ENCODE measurements at places on chromosomes 5 and 9. TPM values are rescaled to one million over a fixed set of nuclear protein-coding genes. Genes with fewer than 3 reads are reported as not detected.

The PCDHB15 gene
- 9.4 TPM for total RNA-seq

The PCDHGB3 gene
- total RNA-seq, result 0.74 TPM

The IFNA21 gene
- total RNA-seq, result not detected

The TCERG1 gene
- total RNA-seq, result 227 TPM

The LYSMD3 gene
- 8.2 TPM for total RNA-seq

The PCDHGB2 gene
- total RNA-seq, result 2.1 TPM

The POU5F2 gene
- total RNA-seq, result 1.0 TPM

The ZNF366 gene
- total RNA-seq, result not detected

The CARD19 gene
- 33.4 TPM for total RNA-seq

The SPATA31D4 gene
- total RNA-seq, result not detected

The PCDHGA12 gene
- total RNA-seq, result 0.79 TPM

The PRUNE2 gene
- 18.4 TPM for total RNA-seq

The TMEM215 gene
- total RNA-seq, result not detected

The NIPAL4 gene
- not detected for total RNA-seq

- H3K36me3 ChIP-seq, result no peaks in the 10 kb centered on the region
- H3K4me1 ChIP-seq, result peaks cover 6% of the 10 kb centered on the region
- peak overlapping the region; percentile 79 for H3K4me3 ChIP-seq
- H3K27me3 ChIP-seq, result no peaks in the 10 kb centered on the region
- no peak overlapping the region for H3K27ac ChIP-seq
- DNase-seq, result peak; percentile 68
These were observed 530 bp downstream of the RAPGEF1 start for GRCh38 chr9:131739133-131739958.

- H3K27ac ChIP-seq, result no peak overlapping the region
- H3K27me3 ChIP-seq, result no peaks in the 10 kb centered on the region
- no peak for DNase-seq
- no peaks in the 10 kb centered on the region for H3K4me1 ChIP-seq
- H3K36me3 ChIP-seq, result no peaks in the 10 kb centered on the region
- H3K4me3 ChIP-seq, result no peak overlapping the region
These were observed 221.2 kb upstream of the IRX4 start for GRCh38 chr5:2103940-2104339.

DNA sequence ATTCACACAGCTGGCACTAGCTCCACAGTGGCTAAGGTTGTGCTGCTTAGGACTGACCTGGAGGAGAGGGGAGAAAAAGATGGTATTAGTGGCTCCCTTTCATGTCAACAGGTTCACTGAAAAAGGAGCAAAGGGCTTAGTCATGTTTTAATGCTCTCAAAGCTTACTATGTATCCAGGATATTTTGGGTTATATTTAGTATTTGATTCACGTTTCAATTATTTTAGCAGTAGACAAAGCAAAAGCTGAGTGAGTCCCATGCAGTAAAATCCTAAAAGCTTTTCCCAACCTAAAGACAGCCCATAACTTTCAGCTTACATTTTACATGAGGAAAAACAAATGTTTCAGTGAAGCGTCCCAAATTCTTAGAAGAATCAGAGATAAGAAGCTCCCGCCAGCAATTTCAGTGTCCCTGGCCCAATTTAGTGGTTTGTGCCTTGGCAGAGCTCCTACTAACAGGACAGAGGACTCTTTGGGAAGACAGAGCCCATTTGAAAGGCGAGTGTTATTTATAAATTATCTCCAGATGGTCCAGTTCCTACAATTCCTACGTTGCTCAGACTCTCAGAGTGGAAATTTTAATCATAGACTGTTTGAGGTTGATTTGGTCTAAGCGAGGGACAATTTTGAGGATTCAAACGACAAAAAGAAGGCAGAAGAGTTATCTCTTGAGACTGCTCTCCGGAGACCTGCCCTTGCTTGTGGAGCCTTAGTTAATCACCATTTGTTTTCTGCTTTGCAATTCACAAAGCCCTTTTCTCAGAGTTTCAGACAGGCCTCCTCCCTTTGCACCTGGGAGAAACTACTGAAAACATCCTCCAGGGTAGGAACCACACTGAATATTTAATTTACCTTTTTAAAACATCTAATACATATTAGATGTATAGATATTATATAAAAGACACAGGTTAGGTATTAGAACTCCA lies 225.0 kb upstream of the ANKRD55 start:
- H3K27ac ChIP-seq, result no peak overlapping the region
- DNase-seq, result no peak
- H3K4me1 ChIP-seq, result peaks cover 5% of the 10 kb centered on the region
- H3K27me3 ChIP-seq, result no peaks in the 10 kb centered on the region
- no peaks in the 10 kb centered on the region for H3K36me3 ChIP-seq
- H3K4me3 ChIP-seq, result no peak overlapping the region

- H3K27me3 ChIP-seq, result no peaks in the 10 kb centered on the region
- DNase-seq, result no peak
- H3K4me3 ChIP-seq, result no peak overlapping the region
- no peaks in the 10 kb centered on the region for H3K4me1 ChIP-seq
These were observed 247.2 kb downstream of the CDH10 start for GRCh38 chr5:24397601-24398000.

- H3K27me3 ChIP-seq, result no peaks in the 10 kb centered on the region
- DNase-seq, result no peak
- peaks cover 15% of the 10 kb centered on the region for H3K4me1 ChIP-seq
- peaks cover 8% of the 10 kb centered on the region for H3K36me3 ChIP-seq
- H3K4me3 ChIP-seq, result no peak overlapping the region
- H3K27ac ChIP-seq, result peak overlapping the region; percentile 16
These were observed 73.9 kb downstream of the ATG10 start for GRCh38 chr5:82045554-82046275.

- no peaks in the 10 kb centered on the region for H3K36me3 ChIP-seq
- peak; percentile 29 for DNase-seq
- peak overlapping the region; percentile 4 for H3K27ac ChIP-seq
- peak overlapping the region; percentile 87 for H3K4me3 ChIP-seq
- peaks cover 40% of the 10 kb centered on the region for H3K4me1 ChIP-seq
These were observed 1312.0 kb upstream of the WWC1 start for GRCh38 chr5:166979307-166979895.

GRCh38 chr5:137487600-137487999 lies 11.5 kb downstream of the SPOCK1 start:
- H3K27me3 ChIP-seq, result no peaks in the 10 kb centered on the region
- H3K27ac ChIP-seq, result no peak overlapping the region
- no peak overlapping the region for H3K4me3 ChIP-seq
- no peak for DNase-seq

- no peaks in the 10 kb centered on the region for H3K4me1 ChIP-seq
- H3K27ac ChIP-seq, result no peak overlapping the region
- no peak for DNase-seq
These were observed 18.7 kb downstream of the PAIP2 start for GRCh38 chr5:139360384-139360783.

DNA sequence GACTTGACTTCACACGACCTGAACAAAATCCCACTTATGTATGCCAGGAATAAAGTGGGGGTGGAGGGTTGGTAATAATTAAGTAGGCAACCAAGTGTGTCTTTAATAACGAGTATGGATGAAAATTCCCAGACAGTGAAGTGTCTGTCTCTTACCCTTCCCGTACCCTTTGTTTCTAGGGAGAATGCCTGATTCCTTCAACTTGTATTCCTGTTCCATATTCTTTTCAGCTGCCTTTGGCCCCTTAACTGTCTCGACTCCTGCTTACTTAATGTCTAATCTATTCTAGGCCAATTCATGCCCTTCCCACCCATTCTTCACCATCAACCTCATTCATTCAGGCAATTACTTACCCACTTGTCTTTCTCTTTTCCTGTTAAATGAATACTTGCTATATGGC lies 380.5 kb downstream of the RAB3C start:
- H3K4me1 ChIP-seq, result no peaks in the 10 kb centered on the region
- no peak overlapping the region for H3K27ac ChIP-seq
- no peaks in the 10 kb centered on the region for H3K36me3 ChIP-seq
- no peaks in the 10 kb centered on the region for H3K27me3 ChIP-seq

DNA sequence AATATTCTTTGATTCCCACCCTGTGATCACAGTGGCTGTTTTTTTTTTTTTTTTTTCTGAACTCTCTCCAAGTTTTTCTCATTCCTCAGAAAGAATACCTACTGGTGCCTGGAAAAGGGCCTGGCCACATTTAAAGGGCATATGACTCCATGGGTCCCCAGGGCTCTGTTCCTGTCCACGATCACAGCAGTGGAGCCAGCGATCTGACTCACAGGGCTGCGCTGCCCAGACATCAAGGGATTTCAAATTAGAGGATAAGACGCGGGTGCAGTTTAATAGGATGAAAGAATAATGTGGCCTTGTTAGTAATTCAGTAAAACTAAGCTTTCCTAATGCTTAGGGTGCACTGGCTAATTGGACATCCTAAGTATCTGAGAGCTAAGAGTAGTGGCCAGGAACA lies 175.1 kb upstream of the MSX2 start:
- no peak overlapping the region for H3K27ac ChIP-seq
- no peak overlapping the region for H3K4me3 ChIP-seq
- no peaks in the 10 kb centered on the region for H3K27me3 ChIP-seq
- H3K4me1 ChIP-seq, result peaks cover 10% of the 10 kb centered on the region

GRCh38 chr5:98099448-98100105 lies 673.9 kb upstream of the RGMB start:
- no peaks in the 10 kb centered on the region for H3K36me3 ChIP-seq
- no peak overlapping the region for H3K27ac ChIP-seq
- no peak overlapping the region for H3K4me3 ChIP-seq
- H3K27me3 ChIP-seq, result no peaks in the 10 kb centered on the region
- no peaks in the 10 kb centered on the region for H3K4me1 ChIP-seq

- no peaks in the 10 kb centered on the region for H3K4me1 ChIP-seq
- no peak overlapping the region for H3K4me3 ChIP-seq
- H3K27me3 ChIP-seq, result no peaks in the 10 kb centered on the region
- H3K36me3 ChIP-seq, result no peaks in the 10 kb centered on the region
- H3K27ac ChIP-seq, result no peak overlapping the region
These were observed 140.1 kb upstream of the FBXL17 start for GRCh38 chr5:108521841-108522506.

DNA sequence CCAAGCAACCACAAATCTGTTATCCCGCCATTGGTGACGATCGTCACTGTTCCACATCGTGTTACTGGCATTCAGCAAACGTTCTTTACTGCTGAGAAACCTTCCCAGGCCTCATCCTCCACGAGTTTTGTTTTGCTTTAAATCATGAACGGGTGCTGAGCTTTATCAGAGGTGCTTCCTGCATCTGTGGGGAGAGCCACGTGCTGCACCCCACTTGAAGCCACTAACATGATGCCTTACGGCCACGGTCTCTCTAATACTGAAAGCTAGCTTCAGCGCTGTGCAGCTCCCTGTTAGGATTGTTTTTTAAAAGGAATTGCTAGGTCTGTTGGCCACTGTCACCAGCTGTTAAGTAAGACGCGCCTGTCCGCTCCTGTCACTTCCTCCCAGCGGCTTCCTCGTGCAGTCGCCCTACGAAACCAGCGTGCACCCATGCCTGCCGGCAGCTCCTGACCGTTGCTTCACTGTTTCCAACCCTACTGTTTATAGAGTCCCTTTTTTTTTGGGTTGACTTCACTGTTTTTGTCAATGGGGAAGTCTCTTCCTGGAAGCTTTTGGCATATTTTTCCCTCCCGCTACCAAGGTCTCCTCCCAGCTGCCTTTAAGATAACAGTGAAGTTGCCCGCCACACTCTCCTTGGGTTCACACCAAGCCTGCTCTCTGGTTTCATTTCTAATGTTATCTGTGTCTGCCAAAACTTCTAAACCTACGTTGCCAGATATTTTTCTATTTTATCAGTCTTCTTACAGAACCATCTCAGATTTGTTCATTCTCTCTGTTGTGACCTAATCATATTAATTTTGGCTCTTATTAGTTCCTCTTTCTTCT lies 20.3 kb downstream of the LPCAT1 start:
- peaks cover 6% of the 10 kb centered on the region for H3K4me1 ChIP-seq
- H3K36me3 ChIP-seq, result no peaks in the 10 kb centered on the region
- no peak overlapping the region for H3K27ac ChIP-seq
- DNase-seq, result no peak

- H3K4me3 ChIP-seq, result no peak overlapping the region
- no peaks in the 10 kb centered on the region for H3K36me3 ChIP-seq
- no peaks in the 10 kb centered on the region for H3K4me1 ChIP-seq
- DNase-seq, result no peak
- H3K27ac ChIP-seq, result no peak overlapping the region
- H3K27me3 ChIP-seq, result no peaks in the 10 kb centered on the region
These were observed 24.0 kb upstream of the ANKRD31 start for GRCh38 chr5:75260708-75261107.

GRCh38 chr9:83639266-83639665 lies 16.3 kb downstream of the IDNK start:
- H3K27me3 ChIP-seq, result no peaks in the 10 kb centered on the region
- DNase-seq, result no peak
- no peaks in the 10 kb centered on the region for H3K36me3 ChIP-seq

- H3K27me3 ChIP-seq, result no peaks in the 10 kb centered on the region
- no peak overlapping the region for H3K27ac ChIP-seq
- no peak for DNase-seq
- no peak overlapping the region for H3K4me3 ChIP-seq
- peaks cover 3% of the 10 kb centered on the region for H3K4me1 ChIP-seq
These were observed 4.1 kb upstream of the HDHD3 start for GRCh38 chr9:113380869-113381378.

GRCh38 chr5:11012295-11012694 lies 251.3 kb upstream of the DAP start:
- no peak for DNase-seq
- no peak overlapping the region for H3K4me3 ChIP-seq
- H3K36me3 ChIP-seq, result no peaks in the 10 kb centered on the region
- peaks cover 10% of the 10 kb centered on the region for H3K4me1 ChIP-seq

DNA sequence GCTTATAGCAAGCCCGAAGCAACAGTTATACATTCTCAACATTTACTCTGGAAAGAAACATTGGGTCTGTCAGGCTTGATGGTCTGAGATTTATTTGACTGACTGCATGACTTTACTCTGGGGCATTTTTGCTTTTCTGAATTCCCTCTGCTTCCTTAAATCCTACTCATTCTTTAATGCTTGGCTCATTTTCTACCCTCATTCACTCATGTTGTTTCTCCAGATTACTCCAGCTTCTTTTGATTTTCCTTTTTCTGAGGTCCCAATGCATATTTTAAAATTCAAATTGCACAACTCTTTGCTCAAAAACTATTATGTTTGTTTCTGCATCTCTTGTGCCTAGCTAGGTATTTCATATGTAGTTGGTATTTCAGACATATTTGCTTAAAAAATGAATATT lies 2002.9 kb upstream of the NUDT12 start:
- H3K4me1 ChIP-seq, result no peaks in the 10 kb centered on the region
- no peak for DNase-seq
- no peaks in the 10 kb centered on the region for H3K36me3 ChIP-seq
- no peaks in the 10 kb centered on the region for H3K27me3 ChIP-seq
- no peak overlapping the region for H3K4me3 ChIP-seq
